Stimulated activated CD4-positive, alpha-beta T cell treated with anti-CD3 and anti-CD28 coated beads, Interleukin-1b, Interleukin-23, amount 100 ng/mL, for 24 hours (primary cell): ENCODE measurements at places on chromosomes 4 and X.

GRCh38 chr4:161252520-161253141 is 911.2 kb downstream of the FSTL5 start:
- no peak for DNase-seq

GRCh38 chr4:101938836-101939235 is 148.3 kb downstream of the BANK1 start:
- DNase-seq: no peak

GRCh38 chr4:154564311-154564710 is 1.5 kb downstream of the FGB start:
- DNase-seq: no peak

DNA sequence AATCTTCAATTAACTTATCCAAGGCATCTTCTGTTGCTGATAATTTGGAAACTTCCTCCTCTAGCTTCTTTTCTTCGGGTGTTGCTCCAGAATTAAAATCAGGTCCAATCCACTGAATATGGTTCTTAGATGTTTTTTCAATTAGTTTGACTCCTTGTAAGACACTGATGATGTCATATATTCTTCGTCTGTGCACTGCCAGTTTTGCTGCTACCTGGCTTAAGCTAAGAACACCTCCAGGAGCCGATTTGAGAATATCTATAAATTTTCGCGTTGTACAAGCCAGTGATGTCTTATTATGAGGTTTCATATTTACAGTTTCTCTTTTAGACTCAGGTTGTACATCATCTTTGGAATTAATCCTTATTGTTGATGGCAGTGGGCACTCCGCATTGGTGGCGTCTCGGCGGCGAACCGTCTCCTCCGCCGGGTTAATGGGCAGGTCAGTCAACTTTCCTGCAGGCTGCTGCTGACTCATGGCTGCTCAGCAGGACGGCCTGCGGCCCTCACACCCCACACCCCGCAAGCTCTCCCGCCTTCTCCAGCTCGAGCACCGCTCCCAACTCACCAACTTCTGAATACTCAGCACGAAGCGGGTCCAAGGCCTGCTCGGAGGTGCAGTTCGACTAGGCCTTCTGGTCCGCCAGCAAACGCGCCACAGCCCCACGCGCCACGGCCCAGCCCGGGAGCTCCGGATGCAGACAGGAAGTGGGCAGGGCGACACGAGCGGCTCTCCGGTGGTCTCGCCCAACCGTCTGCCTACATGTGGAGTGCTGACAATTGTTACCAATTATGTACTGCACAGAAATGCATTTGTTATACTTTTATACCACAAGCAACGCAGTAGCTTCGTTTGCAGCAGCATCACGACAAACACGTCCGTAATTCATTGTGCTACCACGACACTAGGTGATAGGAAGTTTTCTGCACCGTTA is 49.2 kb upstream of the FHL1 start:
- DNase-seq: no peak

DNA sequence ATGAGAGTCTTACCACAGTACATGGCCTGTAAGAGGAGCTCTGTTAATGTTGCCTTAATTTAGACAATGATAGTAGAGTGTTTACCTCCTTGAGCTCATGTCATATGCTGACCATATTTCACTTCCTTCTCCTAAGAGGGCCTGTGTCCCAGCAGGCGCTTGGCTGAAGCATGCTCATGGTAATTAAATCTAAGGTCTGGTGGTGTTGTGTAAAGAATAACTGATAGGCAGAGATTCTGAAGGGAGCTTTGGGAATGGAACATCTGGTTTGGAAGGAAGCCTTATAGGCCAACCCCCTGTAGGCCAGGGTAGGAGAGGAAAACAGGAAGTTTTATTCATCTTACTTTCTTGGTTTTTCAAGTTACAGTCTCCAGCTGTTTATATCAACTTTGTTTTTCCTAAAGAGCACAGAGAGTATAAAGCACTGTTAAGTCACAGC is 300.2 kb downstream of the USP46 start:
- DNase-seq: no peak

DNA sequence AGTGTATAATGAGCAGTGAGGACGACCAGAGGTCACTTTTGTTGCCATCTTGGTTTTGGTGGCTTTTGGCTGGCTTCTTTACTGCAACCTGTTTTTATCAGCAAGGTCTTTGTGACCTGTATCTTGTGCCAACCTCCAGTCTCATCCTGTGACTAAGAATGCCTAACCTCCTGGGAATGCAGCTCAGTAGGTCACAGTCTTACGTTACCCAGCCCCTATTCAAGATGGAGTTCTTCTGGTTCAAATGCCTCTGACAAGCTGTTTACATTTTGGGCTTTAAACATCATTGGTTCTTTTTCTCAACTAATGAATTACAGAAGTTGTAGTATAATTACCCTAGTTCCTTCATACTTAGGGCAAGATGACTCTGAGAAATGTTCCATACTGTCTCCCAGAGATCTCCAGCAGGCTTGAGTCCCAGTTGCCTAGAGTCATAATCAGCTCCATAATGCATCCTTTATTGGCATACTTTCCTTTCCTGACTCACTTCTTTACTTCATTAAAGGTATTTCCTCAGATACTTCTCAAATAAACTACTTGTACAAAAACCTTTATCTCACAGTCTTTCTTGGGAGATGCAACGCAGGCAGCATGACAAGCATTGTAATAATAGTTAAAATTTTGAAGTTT is 136.5 kb downstream of the KDM6A start:
- DNase-seq: no peak

GRCh38 chr4:159552979-159553768 is 450.3 kb downstream of the RAPGEF2 start:
- DNase-seq: no peak

GRCh38 chr4:43243433-43244116 is 351.1 kb downstream of the GRXCR1 start:
- no peak for DNase-seq

- DNase-seq: no peak
These were observed 166.8 kb downstream of the BCOR start for GRCh38 chrX:39930786-39931528.

GRCh38 chrX:1119275-1119674 is 93.2 kb downstream of the CRLF2 start:
- no peak for DNase-seq

GRCh38 chr4:128308986-128309385 is 21.4 kb upstream of the PGRMC2 start:
- DNase-seq: no peak

DNA sequence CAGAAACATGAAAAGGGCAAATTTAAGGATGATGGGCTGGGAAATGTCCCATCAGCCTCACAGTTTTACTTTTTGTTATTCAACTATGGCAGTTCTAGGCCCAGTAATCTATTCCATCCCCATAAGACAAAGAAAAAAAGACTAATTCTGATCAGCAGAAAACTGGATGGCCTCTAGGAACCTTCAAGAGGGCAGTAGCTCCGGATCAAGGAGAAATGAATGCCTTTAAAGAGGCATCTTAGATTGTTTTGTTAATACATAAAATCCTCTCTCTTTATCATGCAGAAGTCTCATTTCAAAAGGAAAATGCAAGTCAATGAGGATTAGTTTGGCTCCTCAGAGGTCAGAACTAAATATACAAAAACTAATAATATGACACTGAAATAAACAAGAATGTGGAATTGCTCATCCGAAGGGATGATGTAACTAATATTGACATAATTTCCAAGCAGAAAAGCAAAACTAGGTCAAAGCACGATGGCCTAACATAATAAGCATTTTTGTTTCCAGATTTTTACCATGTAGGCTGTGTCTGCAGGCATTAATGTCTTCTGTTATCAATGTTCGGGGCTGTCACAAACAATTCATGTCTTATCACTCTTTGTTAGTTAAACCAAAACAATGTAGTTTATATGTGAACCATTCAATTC is 8.8 kb downstream of the MID1 start:
- DNase-seq: no peak

- DNase-seq: no peak
These were observed 10.6 kb upstream of the SLC2A9 start for GRCh38 chr4:10031668-10032590.

- no peak for DNase-seq
These were observed 43.5 kb downstream of the MAMLD1 start for GRCh38 chrX:150406596-150406995.

DNA sequence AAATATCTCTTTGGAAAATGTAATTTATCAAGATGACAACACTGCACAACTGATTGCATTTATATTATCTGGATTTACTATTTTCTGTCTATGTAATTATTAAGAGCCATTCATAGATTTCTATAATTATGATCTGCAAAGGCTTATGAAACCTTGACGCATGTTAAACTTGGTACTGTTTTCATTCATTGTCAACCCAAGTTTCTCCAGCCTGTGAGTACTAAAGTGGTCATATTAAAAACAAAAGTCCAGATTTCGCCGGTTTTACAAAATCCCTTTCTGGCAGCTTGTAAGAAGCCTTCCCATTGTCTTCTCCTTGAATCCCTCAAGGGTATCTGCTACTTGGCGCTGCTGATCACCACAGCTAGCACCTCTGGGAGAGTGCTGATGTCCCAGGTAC is 19.7 kb upstream of the GRPR start:
- DNase-seq: no peak

DNA sequence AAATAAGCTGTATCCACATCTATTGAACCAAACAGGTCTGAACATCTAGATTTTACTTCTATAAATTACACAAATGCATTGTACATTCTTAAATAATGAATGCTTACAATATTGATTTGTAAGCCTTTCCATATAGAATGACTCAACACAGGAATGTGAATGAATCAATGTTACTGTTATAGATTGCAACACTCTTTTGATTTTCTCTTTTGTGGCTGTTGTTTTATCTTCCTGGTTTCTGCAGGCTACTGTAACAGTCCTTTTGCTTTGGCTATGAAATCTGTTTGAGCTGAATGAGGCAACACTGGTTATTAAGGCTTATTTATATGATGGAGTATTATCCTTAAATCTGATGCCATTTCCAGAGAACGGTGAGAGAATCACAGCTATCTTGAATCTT is 49.5 kb downstream of the GPR50 start:
- no peak for DNase-seq

DNA sequence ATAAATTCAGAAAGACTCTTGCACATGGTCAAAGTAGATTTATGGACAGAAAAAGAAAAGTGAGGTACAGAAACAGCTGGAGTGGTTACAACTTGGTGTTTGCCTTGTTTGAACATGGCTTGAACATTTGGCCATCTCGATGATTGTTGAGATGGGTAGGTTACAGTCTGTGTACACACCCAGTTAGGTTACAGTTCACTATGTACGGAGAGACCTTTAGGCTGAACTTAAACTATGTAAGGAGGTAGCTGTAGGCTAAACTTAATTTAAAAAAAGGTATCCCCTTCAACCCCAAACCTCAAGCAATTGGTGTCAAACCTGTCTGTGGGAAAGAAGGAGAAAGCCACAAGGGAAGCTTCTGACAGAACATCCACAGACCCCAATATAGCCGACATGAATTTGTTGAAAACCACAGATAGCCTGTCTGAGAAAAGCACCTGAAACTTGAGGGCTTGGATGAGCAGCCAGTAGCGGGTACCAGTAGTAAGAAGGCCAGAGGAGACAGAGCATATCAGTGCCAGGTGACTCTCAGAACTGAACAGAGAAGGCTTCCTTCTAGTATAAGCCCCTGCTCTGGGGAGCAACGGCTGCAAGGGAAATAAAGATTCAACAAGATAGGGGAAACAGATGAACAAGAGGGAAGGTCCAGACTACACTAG is 247.9 kb upstream of the GALNTL6 start:
- no peak for DNase-seq

DNA sequence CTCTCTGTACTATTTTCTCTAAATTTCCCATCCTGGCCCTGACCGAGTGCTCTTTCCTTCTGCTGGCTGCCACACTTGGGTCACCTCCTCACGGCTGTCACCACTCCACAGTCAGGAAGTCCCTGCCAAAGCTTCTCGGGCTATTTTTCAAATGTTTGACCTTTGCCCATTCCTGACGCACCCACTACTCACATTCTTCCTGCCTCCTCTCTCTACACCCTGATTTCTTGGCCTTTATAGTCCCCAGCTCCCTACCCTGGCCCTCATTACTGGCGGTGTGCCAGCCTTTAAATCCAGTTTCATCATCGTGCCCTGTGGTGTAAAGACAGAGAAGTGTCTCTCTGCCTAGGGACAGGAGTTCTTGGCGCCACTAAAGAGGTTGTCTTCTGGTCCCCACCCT is 46.4 kb upstream of the GATB start:
- no peak for DNase-seq

GRCh38 chr4:116881077-116881476 is 204.3 kb downstream of the TRAM1L1 start:
- no peak for DNase-seq

DNA sequence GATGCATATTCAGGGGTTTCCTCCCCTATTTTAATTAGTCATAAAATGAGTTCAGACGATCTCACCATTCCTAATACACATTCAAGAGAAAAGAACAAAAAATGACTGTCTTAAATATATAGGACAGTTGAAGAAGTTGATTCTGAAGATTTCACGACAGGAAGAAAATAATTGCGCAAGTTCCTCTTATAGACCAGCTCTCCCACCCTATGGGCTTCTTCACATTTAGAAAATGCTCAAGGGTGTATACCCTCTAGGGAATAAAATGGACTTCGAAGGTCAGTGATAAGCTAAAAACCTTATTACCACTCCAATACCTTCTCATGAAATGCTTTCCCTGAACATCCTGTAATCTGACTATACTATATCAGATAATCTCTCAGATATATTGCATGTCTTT is 149.2 kb upstream of the TEX13C start:
- DNase-seq: no peak

GRCh38 chr4:6106156-6106555 is 87.9 kb upstream of the C4orf50 start:
- no peak for DNase-seq
